Calu3 (cell line): ENCODE measurements at places on chromosomes 5 and 9. TPM values are rescaled to one million over a fixed set of nuclear protein-coding genes. Genes with fewer than 3 reads are reported as not detected.

The OR1J4 gene
- total RNA-seq = not detected in 2 replicates

The TMOD1 gene
- total RNA-seq = 0.14 and 0.15 TPM in 2 replicates

The LCP2 gene
- total RNA-seq = not detected in 2 replicates

The NEUROG1 gene
- total RNA-seq = not detected in 2 replicates

The EQTN gene
- not detected in 2 replicates for total RNA-seq

The CTSV gene
- 21.4 and 23.3 TPM in 2 replicates for total RNA-seq

The ECSCR gene
- total RNA-seq = not detected in 2 replicates

The TMEM232 gene
- total RNA-seq = 1.6 and 2.0 TPM in 2 replicates

The AMACR gene
- 9.1 and 10.7 TPM in 2 replicates for total RNA-seq

The AGTPBP1 gene
- total RNA-seq = 12.5 and 14.0 TPM in 2 replicates

DNA sequence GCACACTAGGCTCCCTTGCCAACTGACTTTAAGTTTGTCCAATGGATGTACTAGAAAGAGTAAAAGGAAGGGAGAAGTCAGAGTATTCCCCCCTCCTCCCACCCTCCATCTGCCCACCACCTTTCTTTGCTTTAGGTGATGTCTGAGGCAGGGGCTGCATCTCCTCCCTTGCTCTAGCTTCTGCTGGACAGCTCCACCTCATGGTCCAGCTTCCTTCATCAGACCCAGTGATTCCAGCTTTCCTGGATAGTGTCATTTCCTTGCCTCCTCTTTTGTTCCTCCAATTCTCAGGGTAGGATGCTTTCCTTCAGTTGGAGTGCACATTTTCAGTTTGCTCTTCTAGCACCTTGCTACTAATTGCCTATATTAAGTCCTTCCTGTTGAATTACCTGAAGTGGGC, 67.4 kb downstream of the RAD23B start:
- H3K4me1 ChIP-seq = peaks cover 15% of the 10 kb centered on the region
- H3K36me3 ChIP-seq = peaks cover 5% of the 10 kb centered on the region
- no peak overlapping the region for H3K27ac ChIP-seq
- no peak overlapping the region for H3K4me3 ChIP-seq
- no peak for DNase-seq
- no peaks in the 10 kb centered on the region for H3K27me3 ChIP-seq

- no peak overlapping the region for H3K4me3 ChIP-seq
- peaks cover 12% of the 10 kb centered on the region for H3K27me3 ChIP-seq
- H3K27ac ChIP-seq = no peak overlapping the region
- no peaks in the 10 kb centered on the region for H3K4me1 ChIP-seq
- no peak for DNase-seq
- H3K36me3 ChIP-seq = no peaks in the 10 kb centered on the region
Observed at GRCh38 chr9:76608575-76609273, 149.7 kb downstream of the GCNT1 start.

- H3K36me3 ChIP-seq = no peaks in the 10 kb centered on the region
- no peak overlapping the region for H3K4me3 ChIP-seq
- DNase-seq = no peak
- no peak overlapping the region for H3K27ac ChIP-seq
- no peaks in the 10 kb centered on the region for H3K27me3 ChIP-seq
- no peaks in the 10 kb centered on the region for H3K4me1 ChIP-seq
Observed at GRCh38 chr5:100826133-100826532, 76.9 kb downstream of the ST8SIA4 start.

- H3K36me3 ChIP-seq = peaks cover 66% of the 10 kb centered on the region
- H3K4me1 ChIP-seq = peaks cover 36% of the 10 kb centered on the region
- H3K27ac ChIP-seq = peak overlapping the region; percentile 40
- H3K27me3 ChIP-seq = no peaks in the 10 kb centered on the region
- peak overlapping the region; percentile 67 for H3K4me3 ChIP-seq
Observed at GRCh38 chr9:35110327-35110761, 5.3 kb downstream of the ATOSB start.

DNA sequence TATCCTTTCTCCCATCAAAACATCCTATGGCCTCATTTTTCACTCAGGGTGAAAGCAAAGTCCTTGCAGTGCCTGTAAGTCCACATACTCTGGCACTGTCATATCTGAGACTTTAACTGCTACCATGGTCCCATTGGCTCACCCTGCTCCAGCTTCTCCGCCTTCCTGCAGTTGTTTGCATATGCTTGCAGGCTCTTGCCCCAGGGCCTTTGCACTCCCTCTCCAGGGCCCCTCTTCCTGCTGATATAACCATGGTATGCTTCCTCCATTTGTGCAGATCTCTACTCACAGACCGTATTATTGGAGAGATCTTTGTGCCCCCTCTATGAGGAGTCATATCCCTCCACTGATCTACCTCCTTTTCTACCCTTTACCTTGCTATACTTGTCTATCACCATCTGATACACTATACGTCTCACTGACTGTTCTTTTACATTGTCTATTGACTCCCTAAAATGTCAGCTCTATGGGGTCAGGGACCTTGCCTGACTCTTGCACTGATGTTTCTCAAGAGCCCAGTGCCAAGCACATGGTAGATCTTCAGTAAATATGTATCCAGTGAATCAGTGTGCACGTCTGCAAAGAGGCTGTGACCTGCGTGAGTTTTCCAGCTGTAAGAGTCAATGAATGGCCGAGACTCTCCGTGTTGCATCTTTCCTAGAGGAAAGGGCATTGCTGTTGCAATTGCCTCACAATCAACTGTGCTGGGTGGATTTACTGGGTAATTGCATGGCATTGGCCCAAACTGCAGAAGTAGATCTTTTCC, 81.7 kb upstream of the CPEB4 start:
- no peak overlapping the region for H3K4me3 ChIP-seq
- DNase-seq = no peak
- no peaks in the 10 kb centered on the region for H3K36me3 ChIP-seq
- H3K27me3 ChIP-seq = no peaks in the 10 kb centered on the region
- peaks cover 8% of the 10 kb centered on the region for H3K4me1 ChIP-seq

DNA sequence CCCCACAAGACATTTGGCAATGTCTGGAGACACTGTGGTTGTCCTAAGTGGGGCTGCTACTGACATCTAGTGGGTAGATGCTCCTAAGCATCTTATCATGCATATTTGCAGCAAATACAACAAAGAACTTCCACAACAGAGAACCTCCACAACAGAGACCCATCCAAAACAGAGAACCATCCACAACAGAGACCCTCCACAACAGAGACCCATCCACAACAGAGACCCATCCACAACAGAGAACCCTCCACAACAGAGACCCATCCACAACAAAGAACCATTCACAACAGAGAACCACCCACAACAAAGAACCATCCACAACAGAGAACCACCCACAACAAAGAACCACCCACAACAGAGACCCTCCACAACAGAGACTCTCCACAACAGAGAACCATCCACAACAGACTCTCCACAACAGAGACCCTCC, 32.8 kb downstream of the ARPC5L start:
- no peak for DNase-seq
- H3K4me1 ChIP-seq = peaks cover 6% of the 10 kb centered on the region
- H3K36me3 ChIP-seq = peaks cover 19% of the 10 kb centered on the region
- H3K27me3 ChIP-seq = no peaks in the 10 kb centered on the region
- no peak overlapping the region for H3K27ac ChIP-seq

- H3K36me3 ChIP-seq = peaks cover 13% of the 10 kb centered on the region
- H3K4me1 ChIP-seq = peaks cover 57% of the 10 kb centered on the region
- DNase-seq = peak; percentile 23
- peak overlapping the region; percentile 88 for H3K27ac ChIP-seq
Observed at GRCh38 chr5:138000102-138000723, 32.7 kb downstream of the FAM13B start.

GRCh38 chr9:120937596-120937995, 11.0 kb upstream of the TRAF1 start:
- H3K27ac ChIP-seq = no peak overlapping the region
- no peak overlapping the region for H3K4me3 ChIP-seq
- no peak for DNase-seq

GRCh38 chr5:128736553-128736952, 198.5 kb upstream of the FBN2 start:
- H3K27ac ChIP-seq = peak overlapping the region; percentile 77
- peak; percentile 60 for DNase-seq
- no peaks in the 10 kb centered on the region for H3K27me3 ChIP-seq
- no peak overlapping the region for H3K4me3 ChIP-seq
- no peaks in the 10 kb centered on the region for H3K36me3 ChIP-seq

- no peak overlapping the region for H3K27ac ChIP-seq
- H3K4me1 ChIP-seq = no peaks in the 10 kb centered on the region
- no peak for DNase-seq
- H3K4me3 ChIP-seq = no peak overlapping the region
- H3K36me3 ChIP-seq = no peaks in the 10 kb centered on the region
- H3K27me3 ChIP-seq = peaks cover 96% of the 10 kb centered on the region
Observed at GRCh38 chr5:139893873-139894272, 98.3 kb downstream of the PSD2 start.

GRCh38 chr5:113240951-113241726, 193.7 kb downstream of the TSSK1B start:
- H3K4me3 ChIP-seq = no peak overlapping the region
- DNase-seq = no peak
